Activated gamma-delta T cell treated with Interleukin-2 at 50 U/mL for 16 hours (primary cell): ENCODE measurements at places on chromosomes 1 and 21.

DNA sequence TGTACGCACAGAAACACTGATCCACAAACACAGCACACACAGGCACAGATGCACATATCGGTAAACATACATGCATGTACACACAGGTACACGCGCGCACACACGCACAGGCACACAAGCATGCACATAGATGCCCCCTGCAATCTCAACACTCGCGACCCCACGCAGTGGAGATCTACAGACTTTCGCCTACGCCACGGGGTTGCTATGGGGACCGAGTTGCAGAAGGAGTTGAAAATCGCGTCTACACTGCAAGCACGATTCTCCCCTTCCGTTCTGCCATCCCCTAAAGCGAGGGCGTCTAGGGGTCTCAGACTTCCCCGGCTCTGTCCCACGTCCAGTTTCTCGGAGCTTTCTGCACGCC lies 826 bp downstream of the TRIM17 start:
- DNase-seq: no peak

GRCh38 chr1:86858524-86859261 lies 55.2 kb downstream of the SELENOF start:
- DNase-seq: no peak

GRCh38 chr1:201807958-201808632 lies 20.9 kb upstream of the IPO9 start:
- no peak for DNase-seq

DNA sequence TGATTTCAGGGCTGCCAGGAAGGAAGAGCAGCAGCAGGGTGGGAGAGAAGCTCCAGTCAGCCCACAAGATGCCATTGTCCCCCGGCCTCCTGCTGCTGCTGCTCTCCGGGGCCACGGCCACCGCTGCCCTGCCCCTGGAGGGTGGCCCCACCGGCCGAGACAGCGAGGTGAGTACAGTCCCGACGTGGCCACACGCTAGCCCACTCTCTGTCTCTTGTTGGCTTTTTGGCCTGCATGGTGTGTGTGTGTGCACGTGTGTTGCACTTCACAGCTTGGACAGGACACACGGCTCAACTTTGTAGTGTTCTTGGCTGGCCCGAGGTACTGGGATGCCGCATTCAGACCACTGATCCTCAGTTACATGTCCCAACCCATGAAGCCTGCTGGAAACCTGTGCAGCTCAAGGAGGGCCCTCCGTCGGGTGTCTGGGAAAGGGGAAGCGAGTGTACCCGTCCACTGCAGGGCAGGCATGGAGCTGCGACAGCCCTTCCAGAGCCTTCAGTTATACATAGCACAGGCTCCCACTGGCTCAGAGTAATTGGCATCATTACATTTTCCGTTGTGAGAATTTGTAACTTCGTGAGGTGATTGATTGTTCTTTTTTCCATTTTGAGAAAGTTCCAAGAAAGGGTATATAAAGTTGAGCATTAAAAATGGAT lies 454 bp downstream of the CORT start:
- no peak for DNase-seq

GRCh38 chr1:117665556-117666270 lies 59.9 kb downstream of the TENT5C start:
- no peak for DNase-seq

DNA sequence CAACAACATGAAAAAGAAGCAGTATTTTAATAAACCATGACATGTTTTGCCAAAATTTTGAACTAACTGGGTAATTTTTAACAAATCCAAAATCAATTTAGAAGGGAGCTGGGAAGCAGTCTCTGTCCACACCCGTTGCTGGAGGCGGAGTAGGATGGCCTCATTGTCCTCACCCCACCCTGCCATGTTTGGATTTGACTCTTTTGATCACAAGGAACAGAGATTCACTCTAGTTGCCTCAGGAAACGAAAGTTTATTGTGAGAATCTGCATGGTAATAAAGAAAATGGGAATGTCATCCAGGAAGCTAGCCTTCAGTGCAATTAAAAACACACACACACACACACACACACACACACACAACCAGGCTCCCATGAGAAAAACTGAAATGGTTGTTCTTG lies 145.4 kb downstream of the SLC30A10 start:
- no peak for DNase-seq

DNA sequence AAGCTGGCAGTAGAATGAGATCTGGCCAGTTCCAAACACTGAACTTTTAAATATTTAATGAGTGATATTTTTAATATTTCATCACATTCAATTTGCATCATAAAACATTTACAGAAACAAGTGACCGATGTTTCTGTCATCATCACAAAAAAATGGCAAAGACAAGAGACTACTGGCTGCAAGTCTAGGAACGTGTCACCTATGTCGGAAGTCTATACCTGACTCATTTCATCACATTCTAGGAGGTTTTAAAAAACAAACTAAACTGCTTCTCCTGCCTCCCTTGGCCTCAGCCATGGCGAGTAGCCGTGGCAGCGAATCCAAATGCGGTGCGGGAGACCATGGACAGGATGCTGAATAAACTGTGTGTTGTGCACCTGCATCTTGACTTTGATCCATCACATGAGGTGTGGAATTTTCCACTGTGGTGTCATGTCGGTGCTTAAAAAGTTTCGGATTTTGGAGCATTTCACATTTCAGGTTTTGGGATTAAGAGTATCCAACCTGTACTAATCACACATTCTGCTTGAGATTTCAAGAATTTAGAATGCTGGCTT lies 43.1 kb downstream of the CLSTN1 start:
- no peak for DNase-seq
